ENCODE measurements at places on chromosomes 7 and 10.

DNA sequence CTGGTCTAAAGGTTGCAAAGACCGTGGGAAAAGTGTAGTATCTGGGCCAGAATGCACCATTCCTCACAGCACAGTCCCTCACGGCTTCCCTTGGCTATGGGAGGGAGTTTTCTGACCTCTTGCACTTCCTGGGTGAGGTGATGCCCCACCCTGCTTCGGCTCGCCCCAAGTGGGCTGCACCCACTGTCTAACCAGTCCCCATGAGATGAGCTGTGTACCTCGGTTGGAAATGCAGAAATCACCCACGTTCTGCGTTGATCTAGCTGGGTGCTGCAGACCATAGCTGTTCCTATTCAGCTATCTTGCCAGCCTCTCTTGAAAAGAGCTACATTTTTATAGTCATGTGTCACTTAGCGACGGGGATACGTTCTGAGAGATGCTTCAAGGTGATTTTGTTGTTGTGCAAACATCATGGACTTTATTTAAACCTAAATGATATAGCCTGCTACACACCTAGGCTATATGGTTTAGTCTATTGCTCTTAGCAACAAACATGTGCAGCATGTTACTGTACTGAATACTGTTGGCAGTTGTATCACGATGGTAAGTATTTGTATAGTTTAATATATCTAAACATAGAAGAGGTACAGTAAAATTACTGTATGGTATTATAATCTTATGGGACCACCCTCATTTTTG, 120.0 kb downstream of the PPP1R9A start:
- no peak for DNase-seq

- no peak for DNase-seq
These were observed 56.1 kb downstream of the MGMT start for GRCh38 chr10:129523031-129523722.

- DNase-seq, result no peak
These were observed 41.8 kb downstream of the CD36 start for GRCh38 chr7:80679921-80680907.

DNA sequence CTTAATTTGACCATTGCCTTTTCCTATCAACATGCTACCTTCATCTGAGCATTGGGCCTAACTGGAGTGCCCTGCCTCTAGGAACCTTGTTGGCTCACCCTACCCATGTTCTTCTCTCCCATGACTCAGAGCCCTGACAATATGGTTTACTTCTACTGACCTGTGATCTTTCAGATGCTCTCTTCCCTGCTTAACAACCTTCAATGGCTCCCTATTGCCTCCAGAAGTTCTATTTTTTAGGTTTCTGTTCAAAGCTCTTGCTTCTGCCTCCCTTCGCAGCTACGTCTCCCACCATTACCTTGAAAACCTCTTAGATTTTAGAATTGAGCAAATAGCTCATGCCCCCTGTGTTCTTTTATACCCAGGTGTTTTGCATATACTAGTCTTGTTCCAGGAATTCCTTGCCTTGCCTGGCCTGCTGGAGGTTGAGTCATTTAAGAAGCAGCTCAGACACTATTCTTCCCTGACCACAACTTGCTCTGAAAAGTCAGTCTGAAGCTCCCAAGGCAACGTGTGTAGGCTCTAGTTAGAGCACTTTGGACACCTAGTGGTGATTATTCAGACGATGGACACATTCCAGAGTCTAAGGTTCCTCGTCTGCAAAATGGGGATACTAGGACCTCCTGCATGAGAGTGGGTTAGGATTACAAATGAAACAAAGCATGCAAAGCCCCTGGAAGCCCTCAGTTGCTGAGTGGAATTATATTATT, 64.4 kb upstream of the EMX2 start:
- peak; percentile 88 for DNase-seq

DNA sequence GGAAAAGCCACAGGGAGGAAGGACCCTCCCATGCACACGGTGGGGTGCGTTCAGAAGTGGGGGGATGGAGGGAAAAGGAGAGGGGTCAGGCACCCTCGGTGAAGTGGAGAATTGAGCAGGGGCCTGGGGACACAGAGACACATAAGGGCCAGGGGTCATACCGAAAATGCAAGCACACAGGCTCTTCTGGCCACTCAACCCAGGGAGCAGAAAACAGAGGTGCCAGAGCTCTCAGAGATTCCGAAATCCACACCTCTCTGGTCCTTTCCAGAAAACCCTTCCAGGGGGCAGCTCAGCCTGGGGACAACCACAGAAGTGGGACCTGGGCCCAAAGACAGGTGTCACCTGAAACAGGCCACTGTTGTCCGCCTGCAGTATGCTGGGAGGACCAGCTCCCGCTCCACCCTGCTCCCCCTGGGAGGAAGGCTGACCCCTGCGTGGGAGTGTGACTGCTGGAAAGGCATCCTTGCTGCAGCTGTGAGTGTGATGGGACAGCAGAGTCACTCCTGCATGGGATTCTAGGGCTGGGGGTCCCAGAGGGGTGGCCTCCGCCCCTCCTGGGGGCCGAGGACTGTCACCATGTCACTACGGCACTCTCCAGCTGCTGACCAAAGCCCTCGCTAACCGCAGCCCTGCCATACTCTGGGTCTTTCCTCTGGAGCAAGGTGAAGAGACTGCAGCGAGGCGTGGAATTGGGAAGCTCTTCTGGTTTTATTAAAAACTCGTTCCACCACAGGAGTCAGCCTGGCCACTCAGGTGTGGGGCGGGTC, 63.1 kb downstream of the TMEM209 start:
- no peak for DNase-seq

DNA sequence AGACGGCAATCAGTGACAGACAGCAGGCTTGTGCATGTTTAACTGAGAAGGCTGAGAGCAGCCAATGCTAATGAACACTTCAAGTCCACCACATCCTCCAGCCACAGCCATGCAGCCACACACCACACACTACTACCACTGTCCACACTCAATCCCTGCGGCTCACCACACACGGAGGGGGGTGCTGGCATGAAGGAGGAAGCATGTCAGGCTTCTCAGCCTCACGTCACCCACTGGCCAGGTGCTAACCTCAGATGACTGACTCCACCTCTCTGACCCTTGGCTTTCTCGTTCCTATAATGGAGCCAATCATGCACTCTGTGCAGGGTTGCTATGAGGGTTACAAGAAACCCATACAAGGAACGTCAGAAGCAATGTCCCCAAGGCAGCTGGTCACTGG, 165.4 kb upstream of the RNF32 start:
- DNase-seq, result peak; percentile 41

DNA sequence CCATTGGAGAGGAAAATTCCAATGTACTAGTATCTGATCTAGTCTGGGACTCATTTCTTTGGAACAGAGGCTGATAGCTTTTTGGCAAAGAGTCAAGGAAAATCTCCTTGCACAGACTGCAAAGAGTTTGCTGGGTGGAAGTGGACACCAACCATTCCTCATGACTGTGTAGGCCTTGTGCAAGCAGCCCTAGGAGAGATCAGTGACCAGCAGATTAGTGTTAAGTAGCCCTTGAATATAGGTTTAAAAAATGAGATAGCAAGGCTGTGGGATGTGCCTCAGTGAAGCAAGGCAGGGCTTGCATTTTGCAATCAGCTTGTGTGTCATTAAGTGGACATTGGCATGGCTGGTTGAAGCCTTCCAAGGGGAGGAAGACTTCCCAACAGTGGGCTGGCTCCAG, 341.6 kb downstream of the PLXNA4 start:
- DNase-seq, result no peak

DNA sequence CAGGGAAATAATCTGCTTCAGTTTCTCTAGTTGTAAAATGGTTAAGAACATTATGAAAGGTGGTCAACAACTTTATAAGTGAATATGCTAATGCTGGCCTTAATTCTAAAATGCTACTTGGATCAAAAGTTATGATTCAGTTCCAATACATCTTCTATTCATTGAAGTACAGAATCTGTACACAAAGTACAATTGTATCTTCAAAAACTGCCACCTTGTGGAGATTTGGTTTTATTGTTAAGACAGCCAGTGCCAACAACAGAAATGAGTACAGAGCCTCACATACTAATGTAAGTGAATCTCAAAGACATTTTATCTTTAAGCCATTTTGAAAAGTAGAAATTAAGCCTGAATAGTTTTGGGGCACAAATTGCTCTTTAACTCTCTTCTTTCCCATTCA, 194.0 kb downstream of the CFTR start:
- peak; percentile 45 for DNase-seq

- no peak for DNase-seq
These were observed 138.9 kb upstream of the KCNMA1 start for GRCh38 chr10:77776487-77776886.

- DNase-seq, result no peak
These were observed 9.3 kb downstream of the ZNF316 start for GRCh38 chr7:6646465-6646864.

GRCh38 chr10:120599200-120599724, 142.2 kb downstream of the PLPP4 start:
- DNase-seq, result no peak

DNA sequence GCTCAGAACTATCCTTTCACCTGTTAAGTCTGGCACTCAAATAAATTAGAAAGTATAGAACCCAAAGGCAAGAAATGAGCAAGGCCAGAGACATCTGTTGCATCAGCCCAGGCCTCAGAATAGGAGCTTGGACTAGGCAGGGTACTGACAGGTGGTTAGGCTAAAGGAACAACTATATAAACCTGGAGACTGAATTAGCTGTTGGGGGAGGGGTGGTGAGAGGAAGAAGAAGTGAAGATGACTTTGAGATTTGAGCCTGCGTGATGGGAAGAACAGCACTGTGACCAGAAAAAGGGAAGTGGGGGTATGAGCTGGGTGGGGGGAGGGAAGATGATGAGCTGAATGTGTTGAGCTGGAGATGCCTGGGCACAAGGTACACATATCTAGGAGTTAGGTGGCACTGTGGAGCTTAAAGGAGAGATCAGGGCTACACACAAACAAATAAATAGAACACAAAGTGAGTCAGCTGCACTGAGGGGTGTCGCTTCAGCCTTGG, 244.7 kb downstream of the PTEN start:
- DNase-seq, result no peak

DNA sequence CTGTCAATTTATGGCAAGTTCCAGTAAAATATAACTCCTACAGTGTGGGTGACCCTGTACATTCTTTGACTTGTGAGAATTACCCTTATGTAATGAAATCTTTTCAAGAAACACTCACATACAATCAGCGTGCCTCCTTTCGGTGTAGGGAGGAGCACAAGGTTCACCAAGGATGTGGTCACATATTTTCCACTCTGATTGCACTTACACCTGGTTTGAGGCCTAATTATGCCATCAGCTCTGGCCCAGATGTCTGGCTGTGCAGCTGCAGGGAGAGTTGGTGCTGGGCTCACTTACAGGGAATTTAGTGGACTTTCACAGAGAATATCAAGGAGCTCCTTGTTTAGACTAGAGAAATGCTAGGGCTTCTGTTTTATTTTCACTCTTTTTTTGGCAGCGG, 146.0 kb upstream of the STEAP4 start:
- no peak for DNase-seq

- DNase-seq, result no peak
These were observed 3.4 kb upstream of the MYL7 start for GRCh38 chr7:44144426-44144967.

- DNase-seq, result no peak
These were observed 101.8 kb upstream of the FZD1 start for GRCh38 chr7:91162436-91162835.

DNA sequence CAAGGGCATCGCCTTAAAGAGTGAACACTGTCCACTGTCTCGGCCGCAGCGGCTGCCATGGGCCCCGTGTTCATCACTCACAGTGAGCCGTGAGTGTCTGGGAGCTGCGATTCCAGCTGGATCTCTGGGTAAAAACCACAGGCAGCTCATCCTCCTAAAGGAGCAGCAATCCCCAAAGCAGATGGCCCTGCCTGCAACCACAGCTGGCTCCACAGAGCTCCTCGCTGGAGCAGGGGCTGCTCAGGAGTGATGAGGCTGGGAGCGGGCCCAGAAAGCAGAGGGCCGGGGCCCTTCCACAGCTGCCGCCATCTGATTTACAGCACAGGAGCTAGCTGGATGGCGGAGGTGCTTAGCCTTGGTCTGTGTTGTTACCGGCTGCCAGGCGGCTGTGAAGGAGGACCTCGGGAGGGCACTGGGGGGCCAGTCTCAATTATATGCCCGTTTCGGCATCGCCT, 6.6 kb upstream of the TMEM184A start:
- no peak for DNase-seq

- no peak for DNase-seq
These were observed 4.7 kb downstream of the BLVRA start for GRCh38 chr7:43763183-43763582.

- peak; percentile 42 for DNase-seq
These were observed 83.0 kb upstream of the ADRB1 start for GRCh38 chr10:113960617-113961181.

DNA sequence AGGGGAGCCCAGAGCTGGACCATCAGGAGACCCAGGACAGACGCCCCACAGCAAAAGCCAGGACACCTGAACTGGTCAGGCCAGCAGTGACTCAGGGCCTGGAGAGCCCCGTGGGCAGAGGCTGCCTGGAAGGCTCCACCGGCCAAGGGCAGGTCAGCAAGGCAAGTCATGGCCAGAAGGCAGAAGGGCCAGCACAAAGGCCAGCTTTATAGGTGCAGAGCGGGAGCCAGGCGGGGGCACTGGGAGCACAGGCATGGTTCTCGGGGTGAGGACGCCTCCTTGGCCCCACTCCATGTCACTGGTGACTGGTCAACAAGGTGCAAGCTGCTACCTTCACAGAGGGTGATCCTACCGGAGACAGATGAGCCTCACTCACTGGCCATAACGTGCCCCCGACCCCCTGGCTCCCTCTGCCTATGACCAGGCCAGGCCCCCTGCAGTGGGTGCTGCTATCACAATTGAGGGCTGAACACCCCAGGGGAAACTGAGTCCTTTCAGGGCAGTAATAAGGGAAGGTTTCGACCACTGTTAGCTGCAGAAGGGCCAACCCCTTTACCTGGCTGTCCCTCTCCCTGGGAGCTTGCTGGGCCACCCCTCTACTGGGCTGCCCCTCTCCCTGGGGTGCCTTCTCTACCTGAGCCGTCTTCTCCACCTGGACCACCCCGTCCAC, 317.4 kb downstream of the PTPRN2 start:
- DNase-seq, result no peak

GRCh38 chr10:3648170-3648569, 136.8 kb downstream of the KLF6 start:
- no peak for DNase-seq

GRCh38 chr10:120788771-120789170, 62.4 kb upstream of the WDR11 start:
- DNase-seq, result no peak

DNA sequence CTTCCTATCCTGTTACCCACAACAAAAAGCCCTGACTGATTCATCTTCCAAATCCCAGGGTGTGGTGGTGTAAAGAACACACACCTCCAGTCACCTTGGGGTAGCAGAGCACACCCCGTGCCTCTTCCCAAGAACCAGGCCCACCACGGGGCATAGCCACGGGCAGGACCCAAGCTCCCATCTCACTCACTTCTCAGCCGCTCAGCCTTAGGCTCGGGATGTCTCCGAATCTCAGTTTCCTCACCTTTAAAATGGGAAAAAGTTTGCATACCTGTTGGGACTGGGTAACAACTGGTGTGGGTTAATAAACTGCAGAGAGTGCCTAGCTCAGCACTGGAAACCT, 139.0 kb downstream of the FGFR2 start:
- DNase-seq, result no peak
